ENCODE measurements at places on chromosomes 13 and 19.

DNA sequence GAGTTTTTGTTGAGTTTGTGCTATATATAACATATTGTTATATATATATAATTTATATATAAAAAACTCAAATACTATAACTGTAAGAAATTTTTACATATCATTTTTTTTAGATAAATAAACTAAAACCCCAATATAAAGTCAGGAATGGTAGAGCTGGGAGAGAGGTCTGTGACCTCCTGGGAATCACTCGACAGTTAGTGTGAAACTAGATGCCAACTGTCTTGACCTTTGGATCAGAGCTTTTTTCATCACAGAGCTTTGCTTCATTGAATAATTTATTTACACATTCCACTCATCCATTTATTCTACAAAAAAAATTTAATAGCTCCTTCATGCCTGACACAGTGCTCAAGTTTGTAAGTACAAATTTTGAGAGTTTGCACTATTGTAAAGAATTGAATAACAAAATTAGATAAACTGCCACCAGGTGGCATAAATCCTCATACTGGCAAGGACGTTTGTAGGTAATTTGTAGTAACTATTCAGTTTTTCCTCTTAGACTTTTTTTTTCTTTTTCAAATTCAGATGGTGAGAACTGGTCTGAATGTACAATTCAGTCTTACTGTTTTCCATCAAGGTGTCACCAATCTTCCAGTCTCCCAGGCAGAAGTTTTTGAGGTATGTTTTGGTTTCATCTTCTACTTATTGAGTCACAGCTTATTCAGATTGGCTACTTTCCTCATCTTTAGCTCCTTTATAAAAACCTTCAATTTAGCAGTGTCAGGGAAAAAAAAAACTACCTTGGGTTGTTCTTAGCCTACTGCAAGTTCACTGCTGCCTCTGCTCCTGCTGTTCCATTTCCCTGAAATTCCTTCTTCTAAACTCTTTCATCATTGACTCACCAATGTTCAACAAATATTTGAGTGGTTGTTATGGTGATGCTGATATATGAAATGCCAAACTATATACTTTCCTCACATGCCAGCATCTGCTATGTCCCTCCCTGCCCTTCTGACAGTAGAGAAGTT is 28.7 kb downstream of the LACC1 start:
- no peak for DNase-seq

GRCh38 chr19:6753178-6754031 is 13.8 kb downstream of the SH2D3A start:
- DNase-seq, result peak; percentile 80

DNA sequence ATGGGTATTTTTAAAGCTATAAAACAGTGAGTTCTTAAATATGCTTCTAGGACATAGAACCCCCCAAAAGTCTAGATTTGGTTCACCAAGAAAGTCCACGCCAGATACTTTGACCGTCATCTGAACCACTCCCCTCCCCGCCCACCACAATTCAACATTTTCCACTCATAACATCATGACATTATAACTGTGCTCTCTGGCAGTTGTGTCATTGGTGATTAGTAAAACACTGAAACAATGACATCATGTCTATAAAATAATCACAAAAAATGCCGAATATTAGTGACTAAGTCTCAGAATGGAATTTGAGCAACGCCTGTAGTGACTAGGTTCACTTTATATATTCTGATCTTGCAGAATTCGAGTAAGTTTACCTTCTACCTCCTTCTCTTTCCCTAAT is 732.3 kb downstream of the FGF9 start:
- DNase-seq, result no peak

DNA sequence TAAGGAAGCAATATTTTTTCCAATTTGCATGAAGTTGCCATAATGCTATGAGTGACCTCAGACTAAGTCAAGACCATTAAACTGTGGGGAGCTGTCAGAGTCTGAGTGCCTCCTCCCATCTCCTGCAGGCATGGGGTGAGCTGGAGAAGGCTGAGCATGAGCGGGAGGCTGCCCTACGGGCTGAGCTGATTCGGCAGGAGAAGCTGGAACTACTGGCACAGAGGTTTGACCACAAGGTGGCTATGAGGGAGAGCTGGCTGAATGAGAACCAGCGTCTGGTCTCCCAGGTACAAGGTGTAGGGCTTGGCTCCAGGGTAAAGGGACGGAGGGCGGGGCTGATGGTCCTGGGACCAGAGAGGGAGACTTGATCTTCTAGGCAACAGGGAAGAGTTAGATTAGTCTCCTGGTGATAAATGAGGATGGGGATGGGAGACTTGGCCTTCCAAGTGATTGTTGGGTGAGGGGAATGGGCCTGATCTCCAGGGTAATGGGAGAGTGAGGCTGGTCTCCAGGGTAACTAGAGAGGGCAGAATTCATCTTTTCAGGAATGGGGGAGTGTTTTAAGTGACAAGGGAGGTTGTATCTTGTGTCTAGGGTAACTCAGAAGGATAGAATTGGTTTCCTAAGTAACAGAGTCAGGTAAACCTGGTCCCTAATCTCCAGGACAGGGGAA is 36.0 kb downstream of the SPTBN4 start:
- no peak for DNase-seq

DNA sequence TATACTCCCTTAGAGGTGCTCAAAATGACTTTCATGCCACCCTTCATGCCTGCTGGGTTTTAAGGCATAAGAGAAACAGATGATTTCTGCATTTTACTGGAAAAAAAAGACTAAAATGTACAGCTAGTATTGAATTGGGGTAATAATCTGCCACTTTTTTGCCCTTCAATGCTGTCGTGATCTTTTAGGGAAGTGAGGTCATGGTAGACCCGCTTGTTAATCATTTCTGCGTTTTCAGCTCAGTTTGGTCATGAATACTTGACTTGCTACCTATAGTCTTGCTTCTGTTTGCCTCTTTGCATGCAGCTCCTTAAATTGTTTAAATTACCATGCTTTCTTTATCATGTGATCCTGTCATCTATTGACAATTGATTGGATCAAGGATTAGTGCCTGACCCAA is 90.4 kb downstream of the PCCA start:
- DNase-seq, result no peak

DNA sequence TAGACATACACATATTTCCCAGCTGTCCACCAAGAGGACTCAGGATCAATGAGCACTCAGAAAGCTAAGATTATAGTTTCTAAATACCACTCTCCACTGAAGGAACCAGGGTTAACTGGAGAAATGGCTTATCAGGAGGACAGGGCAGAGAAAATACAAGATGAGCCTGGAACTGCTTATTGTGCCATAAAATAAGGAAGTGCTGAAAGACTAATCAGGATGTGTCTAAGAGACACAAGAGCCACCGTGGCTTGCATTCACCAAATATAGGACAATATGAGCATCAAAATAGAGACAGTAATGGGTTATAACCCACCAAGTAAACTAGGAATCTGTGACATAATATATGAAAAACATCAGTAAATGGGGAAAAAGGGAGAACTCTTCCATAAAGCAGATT is 32.8 kb downstream of the KLF12 start:
- DNase-seq, result no peak

GRCh38 chr13:97140611-97141010 is 81.5 kb upstream of the MBNL2 start:
- no peak for DNase-seq

DNA sequence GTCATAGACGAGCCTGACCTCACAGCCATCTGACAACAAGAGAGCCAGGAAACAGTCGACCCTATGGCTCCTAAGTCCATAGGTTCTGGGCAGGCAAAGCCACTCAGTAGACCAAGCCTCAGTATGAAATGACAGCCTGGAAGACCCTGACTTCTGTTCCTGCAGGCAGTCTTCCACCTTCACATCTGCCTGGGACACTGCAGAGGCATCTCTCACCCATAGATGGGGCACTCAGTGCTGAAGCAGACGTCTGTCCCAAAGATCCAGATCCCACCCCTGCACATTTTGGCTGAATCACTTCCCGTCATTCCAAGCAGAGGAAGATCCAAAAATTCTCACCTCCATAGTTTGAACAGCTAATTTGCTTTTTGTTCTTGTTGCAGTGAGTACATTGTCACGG is 139.3 kb upstream of the ZNF507 start:
- no peak for DNase-seq

DNA sequence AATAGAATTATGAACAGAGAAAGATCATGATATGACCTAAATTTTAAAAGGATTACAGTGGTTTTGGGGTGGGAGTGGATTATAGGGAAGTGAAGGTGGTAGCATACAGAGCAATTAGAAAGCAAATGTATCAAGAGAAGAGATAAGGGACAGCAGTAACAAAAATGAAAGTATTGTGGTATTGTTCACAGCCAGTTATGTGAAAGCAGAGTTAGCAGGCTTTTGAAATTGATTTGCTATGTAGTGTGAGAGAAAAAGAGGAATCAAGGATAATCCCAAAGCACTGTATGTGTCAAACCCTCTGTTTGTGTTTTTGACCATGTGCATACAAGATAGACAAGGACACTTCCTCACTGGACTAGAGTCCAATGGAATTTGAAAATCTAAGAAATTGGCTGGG is 1721.4 kb downstream of the PCDH9 start:
- no peak for DNase-seq

GRCh38 chr13:58598241-58598640 is 966.7 kb downstream of the PCDH17 start:
- DNase-seq, result no peak

GRCh38 chr13:79782541-79783205 is 301.7 kb downstream of the NDFIP2 start:
- DNase-seq, result no peak

DNA sequence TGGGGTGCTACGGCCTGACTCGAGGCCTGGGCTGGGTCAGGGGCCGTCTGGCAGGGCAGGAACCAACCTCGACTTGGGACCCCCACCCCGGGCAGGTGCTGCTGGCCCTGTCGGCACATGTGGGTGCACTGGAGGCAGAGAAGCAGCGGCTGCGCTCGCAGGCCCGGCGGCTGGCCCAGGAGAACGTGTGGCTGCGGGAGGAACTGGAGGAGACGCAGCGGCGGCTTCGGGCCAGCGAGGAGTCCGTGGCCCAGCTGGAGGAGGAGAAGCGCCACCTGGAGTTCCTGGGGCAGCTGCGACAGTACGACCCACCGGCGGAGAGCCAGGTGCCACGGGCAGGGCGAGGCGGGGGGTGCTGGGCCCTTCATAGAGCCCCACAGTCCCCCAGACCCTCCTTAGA is 5.9 kb downstream of the KLC3 start:
- no peak for DNase-seq

DNA sequence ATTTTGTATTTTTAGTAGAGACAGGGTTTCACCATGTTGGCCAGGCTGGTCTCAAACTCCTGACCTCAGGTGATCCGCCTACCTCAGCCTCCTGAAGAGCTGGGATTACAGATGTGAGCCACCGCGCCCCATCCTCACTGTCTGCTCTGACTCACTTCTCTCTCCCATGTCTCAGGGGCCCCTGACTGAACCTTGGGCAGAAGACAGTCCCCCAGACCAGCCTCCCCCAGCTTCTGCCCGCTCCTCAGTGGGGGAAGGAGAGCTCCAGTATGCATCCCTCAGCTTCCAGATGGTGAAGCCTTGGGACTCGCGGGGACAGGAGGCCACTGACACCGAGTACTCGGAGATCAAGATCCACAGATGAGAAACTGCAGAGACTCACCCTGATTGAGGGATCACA is 5.0 kb downstream of the SIGLEC9 start:
- DNase-seq, result no peak

DNA sequence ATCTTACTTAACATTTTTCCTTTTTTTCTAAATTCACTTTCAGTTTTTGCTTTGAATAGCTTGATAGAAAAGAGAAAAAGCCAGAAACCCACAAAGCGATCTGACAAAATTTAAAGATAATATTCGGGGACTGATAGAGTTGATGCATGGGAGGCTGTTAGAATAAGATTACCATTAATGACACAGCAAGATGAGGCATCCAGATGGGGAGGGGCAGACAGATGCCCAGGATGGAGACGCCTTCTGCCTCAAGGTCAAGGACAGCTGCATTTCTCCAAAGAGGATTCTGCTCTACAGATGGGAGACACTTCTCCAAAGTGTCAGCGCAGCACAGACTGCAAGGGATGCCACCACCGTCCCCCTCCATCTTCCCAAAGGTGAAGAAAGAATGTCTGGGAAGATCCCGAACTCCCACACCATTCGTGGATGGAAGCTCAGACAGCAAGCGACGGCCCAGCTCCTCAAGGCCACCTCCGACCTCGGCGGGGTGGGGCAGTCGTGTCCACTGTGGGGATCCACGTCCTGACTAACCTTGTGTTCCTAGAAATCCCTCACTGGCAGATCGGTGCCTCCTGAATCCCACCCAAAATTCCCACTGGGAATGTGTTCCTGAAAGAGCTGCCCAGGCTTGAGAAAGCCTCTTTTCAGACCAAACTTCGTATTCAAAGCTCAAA is 32.9 kb downstream of the NAXD start:
- DNase-seq, result no peak

DNA sequence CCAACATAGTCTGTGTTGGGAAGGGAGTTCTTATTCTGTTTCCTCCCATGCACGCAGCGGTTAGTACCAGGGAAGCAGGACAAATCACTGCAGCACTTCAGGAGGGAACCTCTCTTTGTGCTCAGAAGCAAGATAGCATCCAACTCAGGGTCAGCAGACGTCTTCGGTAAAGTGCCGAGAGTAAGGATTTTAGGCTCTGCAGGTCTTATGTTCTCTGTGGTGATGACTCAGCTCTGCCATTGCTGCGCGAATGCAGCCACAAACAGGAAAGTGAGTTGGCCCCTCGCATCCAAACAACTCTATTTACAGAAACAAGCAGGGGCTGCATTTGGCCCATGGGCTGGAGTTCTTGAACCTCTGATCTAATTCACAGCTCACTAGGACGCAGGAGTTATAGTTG is 122.1 kb upstream of the SPATA13 start:
- no peak for DNase-seq

- DNase-seq, result peak; percentile 76
These were observed 6.1 kb downstream of the IL4I1 start for GRCh38 chr19:49890349-49891311.

DNA sequence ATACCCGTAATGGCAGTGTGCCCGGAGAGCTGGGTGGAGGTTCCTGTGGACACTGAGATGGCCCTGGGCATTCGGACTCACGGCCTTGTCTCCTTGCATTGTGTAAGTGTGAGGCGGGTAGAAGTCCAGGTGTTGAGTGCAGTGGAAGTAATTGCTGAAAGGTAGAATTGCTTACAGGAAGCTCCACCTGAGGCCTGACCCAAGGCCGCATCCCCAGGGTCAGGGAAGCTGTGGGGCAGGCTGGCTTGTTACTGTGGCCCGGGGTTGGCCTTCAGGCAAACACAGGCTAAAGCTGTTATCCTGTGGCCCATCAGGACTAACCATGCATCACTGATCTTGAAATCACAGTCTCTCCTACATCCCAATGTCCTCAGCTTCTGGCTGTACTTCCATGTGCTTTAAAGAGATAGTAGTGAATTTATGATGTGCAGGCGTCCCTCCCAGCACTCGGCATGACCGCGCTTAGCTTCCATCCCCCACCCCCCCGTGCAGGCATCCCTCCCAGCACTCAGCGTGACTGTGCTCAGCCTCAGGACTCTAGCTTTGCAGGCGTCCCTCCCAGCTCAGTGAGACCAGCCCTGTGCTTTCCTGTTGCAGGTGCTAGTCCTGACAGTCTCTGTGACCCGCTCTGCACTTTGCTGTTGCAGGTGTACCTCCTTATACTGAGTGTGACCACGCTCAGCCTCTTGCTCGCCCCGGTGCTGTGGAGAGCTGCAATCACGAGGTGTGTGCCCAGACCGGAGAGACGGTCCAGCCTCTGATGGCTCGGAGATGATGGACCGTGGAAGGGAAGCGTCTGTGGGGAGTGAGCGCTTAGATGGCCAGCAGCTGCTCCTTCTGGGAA is 35.6 kb upstream of the TFDP1 start:
- no peak for DNase-seq

GRCh38 chr13:40404967-40405716 is 261.3 kb downstream of the FOXO1 start:
- no peak for DNase-seq

Measured in stimulated activated CD4-positive, alpha-beta T cell treated with anti-CD3 and anti-CD28 coated beads, Interleukin-4, amount 100 ng/mL, for 4 hours (primary cell).